Activated T-cell treated with anti-CD3 and anti-CD28 coated beads, Interleukin-2, amount 50 U/mL, for 24 hours (primary cell): ENCODE measurements at places on chromosomes 5 and 9.
A peak's percentile ranks its signal among the peaks of the same experiment; 100 is the strongest.

GRCh38 chr9:75067894-75068293 lies 20.1 kb downstream of the NMRK1 start:
- DNase-seq = no peak

- DNase-seq = no peak
Observed at GRCh38 chr9:104092875-104093600, 1.1 kb upstream of the SMC2 start.

DNA sequence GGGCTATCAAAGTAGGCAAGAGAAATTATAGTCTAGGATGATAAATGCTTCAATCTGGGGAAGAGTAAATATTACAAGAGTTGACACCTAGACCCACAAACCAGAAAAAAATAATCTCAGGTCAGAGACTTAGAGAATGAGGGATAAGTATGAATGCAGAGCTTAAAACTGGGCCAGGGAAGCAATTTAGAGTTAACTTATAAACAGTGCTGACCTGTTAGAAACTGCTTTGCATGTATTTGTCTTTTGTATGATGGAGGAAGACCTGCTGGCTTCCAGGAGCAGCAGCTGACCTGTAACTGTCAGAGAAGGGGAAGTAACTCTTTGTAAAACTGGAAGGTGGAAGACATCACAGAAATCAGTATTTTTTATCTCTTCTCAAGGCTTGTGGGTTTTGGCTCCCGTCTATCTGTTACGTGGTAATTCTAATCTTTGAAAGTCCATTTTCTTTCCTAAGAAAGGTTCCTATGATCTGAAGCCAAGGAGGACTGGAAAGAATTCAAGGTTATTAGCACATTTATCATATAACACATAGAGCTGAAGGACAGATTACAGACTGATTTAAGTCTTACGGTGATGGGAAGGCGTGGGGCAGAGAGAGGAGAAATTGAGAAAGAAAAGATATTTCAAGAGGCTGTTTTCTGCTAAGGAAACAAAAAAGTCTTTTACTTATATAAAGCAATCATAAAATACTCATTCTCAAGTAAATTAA lies 114.7 kb upstream of the ADAMTS19 start:
- DNase-seq = no peak

DNA sequence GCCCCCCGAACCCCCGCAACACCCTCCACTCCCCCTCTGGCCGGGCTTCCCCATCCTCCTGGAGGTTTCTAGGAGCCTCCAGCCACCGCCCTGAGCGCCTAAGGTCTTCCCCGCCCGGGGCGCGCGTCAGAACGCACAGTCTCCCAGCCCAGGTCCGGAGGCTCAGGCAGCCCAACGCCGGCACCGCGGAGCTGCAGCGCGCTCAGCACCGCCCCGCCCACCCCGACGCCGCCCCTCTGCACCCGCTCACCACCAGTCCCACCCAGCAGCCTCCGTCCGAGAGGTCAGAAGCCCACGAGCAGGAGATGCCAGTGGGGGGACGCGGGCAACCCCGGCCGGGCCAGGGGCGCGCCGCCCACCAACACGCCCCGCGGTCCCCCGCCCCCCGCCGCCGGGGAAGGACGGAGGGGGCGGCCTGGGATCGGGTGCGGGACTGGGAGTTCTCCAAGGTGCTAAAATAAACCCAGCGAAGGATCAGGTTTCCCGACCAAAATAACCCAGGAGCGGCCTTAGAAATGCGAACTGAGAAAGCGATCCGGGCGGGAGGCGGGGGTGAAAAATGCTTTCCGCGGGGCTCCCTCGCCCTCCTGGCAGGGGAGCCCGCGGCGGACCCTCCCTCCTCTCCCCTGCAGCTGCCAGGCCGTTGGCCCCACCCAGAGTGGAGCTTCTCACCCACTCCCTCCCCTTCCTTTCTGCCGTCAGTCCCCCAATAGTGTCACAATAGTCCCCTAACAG lies 6.5 kb upstream of the FAM78A start:
- DNase-seq = peak; percentile 54

DNA sequence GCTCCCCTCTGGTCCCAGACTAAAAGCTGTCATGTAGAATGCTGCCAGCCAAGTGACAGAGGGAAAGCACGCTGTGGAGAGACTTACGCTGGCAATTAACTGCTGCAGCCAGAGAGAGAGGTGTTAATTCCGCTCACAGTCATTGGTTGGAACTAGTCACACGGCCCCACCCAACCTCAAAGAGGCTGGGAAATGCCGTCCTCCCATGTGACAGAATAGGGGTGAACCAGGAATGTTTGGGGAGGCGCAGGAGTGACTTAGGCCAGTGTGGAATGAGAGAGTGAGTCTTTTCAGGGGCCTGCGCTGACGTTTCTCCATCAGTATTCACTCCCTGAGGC lies 87.6 kb downstream of the AMBP start:
- no peak for DNase-seq

GRCh38 chr9:97660340-97660739 lies 26.7 kb downstream of the NCBP1 start:
- no peak for DNase-seq

DNA sequence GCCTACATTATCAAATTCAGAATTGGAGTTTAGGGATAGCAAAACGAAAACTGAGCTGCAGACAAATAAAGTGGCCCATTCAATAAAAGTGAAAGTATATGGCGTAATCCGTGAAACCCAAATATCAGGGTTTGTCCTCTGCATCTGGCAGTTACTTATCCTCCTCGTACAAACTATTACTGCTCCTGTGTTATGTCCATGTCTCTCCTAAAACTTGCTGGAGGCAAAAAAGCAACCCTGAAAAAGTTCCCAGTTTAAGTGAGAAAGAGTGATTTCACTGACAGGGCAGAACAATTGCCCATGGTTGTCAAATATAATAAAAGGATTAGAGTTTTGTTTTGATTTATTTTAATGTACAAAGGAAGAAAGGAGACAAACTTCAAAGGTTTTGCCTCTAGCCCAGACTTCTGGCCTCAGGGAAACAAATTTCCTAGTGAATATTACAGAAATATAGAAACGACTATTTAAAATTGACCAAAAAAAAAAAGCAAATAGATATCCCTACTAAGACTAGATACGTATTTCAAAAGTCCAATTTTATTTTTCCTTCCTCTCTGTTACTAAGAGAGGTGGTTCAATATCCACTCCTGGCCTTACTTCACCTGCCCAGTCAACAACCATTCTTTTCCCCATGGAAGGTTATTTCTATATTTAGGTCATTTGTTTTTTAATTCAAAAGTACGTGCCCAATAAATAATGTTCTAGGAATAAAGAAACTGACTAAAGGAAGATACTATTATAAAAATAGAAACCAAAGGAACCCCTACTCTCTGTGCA lies 50.0 kb downstream of the NFIB start:
- DNase-seq = no peak

DNA sequence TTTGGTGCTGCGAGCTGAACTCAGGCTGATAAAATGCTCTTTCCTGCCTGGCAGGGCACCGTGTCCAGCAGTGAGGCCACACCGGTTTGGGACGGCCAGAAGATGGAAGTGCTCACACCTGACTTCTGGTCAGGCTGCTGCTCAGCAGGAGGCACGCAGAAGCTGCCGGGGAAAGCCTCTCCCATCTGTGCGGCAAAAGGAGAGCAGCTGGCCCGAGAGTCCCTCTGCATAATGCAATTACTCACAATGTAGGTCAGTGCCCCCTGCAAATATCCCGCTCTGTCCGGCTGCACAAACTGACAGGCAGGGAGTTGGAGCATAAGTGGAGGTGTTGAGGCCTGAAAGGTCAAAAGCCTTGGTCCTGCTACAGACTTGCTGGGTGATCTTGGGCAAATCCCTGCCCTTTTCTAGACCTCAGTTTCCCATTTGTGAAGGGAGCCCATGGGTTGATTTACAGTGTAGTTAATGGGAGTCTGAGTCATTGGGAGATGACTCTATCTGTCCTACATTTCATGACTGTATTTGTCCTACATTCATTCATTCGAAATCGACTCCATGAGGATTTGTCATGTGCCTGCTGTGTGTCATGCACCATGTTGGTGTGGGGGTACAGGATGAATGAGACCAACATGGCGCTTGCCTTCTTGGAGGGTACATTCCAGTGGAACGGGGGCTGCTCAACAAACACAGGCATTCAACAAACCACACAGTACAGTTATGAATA lies 61.8 kb upstream of the TBC1D2 start:
- no peak for DNase-seq

DNA sequence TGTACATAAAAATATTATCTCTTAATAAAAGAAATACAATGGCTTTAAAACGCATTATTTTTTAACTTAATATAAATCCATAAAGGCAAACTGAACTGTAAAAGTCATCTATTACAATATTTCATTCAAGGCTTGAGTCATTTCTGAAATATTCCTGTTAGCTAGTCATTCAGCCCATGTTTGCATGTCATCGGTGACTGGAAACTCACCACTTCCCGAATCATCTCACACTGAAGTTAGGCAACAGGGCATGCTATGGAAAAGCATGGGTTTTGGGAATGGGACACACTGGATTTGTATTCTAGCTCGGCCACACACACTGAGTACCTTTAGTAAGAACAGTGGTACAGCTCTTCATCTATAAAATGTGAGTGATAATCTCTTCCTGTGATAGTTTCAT lies 691.1 kb upstream of the C9orf72 start:
- no peak for DNase-seq

GRCh38 chr5:179462040-179462439 lies 88.3 kb upstream of the RUFY1 start:
- DNase-seq = no peak

DNA sequence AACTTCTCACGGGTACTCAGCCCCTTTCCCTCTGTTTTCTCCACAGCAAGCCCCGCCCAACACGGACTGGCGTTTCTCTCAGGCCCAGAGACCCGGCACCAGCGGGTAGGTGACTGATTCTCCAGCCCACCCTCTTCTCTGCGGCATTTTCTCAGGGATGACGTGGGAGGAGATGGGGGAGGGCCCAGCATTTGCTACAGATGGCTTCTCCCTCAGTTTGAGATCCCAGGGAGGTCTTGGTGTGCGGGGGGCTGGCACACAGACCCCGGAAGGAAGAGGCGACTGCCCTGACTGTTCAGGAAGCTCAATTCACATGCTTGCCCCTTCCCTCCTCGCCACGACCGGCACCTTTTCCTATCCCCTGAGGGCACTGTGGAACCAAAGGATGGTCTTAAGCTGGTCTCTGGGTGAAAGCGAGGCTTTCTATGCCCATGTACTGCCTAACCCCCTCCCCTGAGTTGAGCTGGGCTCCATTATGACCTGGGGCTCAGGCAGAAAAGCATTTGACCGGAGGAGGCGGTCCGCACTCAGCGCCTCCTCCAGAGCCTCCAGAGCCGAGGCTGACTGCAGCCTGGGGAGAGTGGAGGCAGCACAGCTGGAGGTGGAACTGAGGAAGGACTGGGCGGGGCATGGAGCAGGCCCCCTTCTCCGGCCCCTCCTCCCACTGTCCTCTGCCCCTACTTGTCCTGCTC lies 6.0 kb downstream of the PCDHGC5 start:
- DNase-seq = no peak

GRCh38 chr9:8872802-8873201 lies 1073.2 kb upstream of the DMAC1 start:
- no peak for DNase-seq

- no peak for DNase-seq
Observed at GRCh38 chr5:78615697-78616096, 32.9 kb downstream of the LHFPL2 start.

DNA sequence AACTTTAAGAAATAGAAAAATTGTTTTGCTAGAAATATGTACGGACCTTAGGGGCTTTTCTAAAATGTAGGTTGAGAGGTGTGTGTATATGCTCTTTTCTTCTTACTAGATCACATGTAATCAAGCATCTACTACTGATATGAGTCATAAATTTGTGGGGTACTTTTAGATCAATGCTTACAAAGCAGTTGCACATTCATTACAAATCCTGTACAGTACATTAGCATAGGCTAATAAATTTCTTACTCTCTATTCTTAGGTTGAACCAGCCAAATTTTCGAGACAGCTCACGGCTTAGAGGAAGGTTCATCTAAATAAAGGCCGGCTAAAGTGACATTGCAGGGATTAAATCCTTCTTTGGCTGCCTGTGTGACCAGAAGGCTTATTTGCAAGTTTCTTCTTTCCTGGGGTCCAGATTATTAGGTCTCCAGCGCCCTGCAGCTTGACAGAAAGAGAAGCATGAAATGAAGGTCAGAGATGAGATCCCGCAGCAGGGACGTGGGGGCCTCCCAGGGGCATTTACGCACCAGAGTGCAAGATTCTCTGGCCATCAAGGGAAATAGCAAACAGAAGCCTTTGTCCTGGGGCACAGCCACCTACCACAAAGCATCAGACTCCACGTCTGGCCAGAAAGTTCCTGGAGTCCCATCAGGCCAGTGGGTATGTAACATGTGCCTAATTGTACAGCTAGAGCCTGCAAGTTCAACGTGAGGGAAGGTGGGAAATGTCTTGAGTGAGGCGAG lies 53.0 kb downstream of the NIM1K start:
- no peak for DNase-seq

GRCh38 chr5:145944328-145944727 lies 8.0 kb downstream of the SH3RF2 start:
- no peak for DNase-seq

DNA sequence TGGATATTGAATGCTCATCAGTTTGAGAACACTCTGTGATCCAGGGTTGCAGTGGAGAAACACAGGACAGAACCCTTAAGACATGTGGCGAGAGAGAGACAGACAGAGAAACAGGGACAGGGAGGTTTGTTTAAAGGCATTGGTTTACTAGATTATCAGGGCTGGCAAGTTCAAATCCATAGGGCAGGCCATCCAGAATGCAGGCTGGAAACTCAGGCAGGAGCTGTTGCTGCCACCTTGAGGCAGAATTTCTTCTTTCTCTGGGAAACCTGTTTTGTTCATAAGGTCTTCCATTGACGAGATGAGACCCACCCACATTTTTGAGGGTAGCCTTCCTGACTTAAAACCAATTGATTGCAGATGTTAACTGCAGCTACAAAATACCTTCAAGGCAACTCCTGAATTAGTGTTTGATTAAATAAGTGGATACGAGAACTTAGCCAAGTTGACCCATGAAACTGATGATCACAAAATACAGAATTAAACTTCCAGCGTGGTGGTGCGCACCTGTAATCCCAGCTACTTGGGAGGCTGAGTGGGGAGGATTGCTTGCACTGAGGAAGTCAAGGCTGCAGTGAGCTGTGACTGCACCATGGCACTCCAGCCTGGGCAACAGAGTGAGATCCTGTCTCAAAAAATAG lies 55.9 kb downstream of the NSUN2 start:
- DNase-seq = no peak

- DNase-seq = peak; percentile 70
Observed at GRCh38 chr5:143008809-143009521, 238.8 kb downstream of the ARHGAP26 start.

- no peak for DNase-seq
Observed at GRCh38 chr9:114384836-114385396, 2.9 kb downstream of the AKNA start.

DNA sequence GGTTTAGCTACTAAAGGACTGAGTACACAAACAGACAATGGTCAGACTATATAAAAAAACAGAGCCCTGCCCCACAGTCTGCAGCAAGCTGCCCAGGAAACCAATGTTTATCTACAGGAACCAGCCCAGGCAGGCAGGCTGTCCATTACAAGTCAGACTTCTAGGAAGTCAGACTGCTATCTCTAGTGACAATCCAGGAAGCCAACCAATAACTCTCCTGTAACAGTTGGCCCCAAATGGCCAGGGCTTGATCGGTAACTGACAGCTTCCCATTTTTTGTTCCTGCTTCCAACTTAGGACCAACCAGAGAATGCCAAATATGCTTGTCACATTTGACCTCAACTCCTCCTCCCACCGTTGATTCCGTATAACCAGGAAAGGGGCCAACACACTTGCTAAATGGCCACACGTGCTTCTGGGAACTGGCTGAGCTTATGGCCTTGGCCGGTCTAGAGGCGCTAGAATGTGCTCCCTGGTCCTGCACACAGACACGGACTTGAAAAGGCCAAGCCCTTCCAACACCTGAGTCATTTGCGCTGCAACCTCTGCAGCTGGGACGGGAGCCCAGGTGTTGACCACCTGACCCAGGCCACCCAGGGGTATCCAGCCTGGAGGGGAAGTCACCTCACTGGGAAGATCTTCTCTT lies 79.6 kb upstream of the CDK20 start:
- no peak for DNase-seq
